ENCODE measurements at places on chromosomes 4 and X. TPM values are rescaled to one million over a fixed set of nuclear protein-coding genes. Genes with fewer than 3 reads are reported as not detected.

- DNase-seq, result no peak
Measured at GRCh38 chr4:175125410-175126068, 207.4 kb downstream of the ADAM29 start.

GRCh38 chrX:1466232-1466661 lies 13.5 kb upstream of the ASMTL start:
- no peak for DNase-seq

DNA sequence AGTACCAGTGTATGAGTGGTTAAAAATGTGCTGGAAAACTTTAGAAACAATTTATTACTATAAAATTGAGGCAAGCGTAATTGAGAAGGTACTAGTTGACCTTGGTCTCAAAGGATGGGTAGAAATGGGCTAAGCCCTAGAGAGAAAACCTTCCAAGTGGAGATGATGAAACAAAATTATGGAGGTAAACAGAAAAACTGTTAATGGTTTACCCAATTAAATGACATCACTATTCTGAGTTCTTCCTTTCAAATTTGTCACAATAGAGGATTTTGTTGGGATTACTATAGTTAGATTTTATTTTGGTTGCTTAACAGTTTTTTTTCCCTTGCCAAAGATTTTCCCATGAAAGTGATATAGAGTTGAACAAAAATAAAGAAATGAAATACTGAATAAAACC lies 1302.5 kb upstream of the TENM3 start:
- no peak for DNase-seq

The MMRN1 gene
- 35.9 TPM for total RNA-seq

The ANK2 gene
- 512 TPM for total RNA-seq

GRCh38 chrX:9569876-9570301 lies 105.0 kb downstream of the TBL1X start:
- no peak for DNase-seq

DNA sequence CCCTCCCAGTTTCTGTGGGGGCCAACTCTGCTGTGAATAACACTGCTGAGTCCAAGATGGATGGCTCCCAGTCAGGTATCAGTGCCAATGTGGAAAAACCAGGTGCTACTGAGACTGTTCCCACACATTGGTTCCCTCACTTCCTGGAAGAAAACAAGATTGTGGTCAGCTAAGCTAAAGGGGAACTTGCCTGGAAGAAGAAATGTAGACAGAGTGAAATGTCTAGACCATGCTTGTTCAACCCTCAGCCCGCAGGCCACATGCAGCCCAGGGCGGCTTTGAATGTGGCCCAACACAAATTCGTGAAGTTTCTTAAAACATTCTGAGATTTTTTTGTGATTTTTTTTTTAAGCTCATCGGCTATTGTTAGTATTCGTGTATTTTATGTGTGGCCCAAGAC lies 28.6 kb upstream of the UTP14A start:
- no peak for DNase-seq

DNA sequence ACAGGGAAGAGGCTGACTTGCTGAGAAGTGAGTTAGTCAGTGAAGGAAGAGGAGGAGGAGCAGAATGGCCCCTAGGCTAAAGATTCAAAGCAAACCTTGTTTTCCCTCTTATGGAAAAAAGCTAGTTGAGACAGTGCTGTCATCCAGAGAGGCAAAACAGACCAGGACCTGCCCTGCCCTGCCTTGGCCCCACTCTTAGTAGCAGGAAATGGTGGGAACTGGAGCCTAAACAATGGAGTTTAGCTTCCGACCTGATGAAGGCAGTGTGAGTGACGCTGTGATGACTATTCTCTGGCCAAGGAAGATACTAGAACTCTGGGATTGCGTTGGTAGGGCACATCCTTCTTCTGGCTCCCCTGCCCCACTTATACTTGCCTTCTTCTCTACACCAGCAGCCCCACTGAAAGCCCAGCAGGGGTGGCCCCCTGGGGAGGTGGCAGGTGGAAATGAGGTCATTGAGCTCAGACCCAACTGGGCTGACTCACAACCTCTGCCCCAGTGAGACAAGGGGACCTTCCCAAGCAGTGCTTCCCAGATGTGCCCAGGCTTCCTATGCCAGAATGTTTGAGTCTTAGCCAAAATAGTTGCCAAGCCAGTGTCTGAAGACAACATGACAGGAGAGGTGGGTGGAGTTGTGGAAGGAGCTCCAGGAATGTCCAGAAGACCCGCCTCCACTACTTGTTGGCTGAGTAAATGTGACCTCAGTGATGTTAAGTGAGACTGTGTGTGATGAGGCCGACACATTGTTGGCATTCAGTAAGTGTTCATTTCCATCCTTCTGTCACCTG lies 38.8 kb downstream of the MSN start:
- no peak for DNase-seq

The MPP1 gene
- total RNA-seq, result 43.2 TPM

DNA sequence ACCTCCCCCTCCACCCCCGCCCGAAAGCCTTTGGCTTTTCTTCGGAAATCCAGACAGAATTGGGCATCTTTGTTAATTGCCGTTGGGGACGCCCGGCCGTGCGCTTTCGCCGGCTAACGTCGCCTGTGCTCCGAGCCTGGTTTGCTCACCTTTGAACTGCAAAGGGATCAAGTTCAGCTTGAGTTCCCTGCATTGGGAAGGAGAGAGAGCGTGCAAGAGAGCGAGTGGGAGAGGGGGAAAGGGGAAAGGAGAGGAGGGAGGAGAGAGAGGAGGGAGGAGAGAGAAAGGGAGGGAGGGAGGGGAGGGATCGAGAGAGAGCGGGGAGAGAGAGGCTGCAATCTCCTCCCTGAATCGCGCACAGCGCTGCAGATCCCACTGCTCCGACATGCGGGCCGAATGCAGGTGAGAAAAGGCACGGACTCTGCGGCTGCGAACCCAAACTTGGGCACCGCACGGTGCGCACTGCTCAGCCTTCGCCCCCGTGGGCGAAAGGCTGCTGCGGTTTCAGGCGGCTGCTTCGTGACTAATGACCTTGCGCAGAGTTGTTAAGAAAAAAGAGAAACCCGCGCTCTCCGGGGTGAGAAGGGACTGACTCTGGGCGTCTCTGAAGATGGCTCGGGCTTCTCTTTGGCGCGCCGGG lies at the start of gene PCDH7:
Gene PCDH7 (plus strand): TSS at position 349 of the 640 bp plus-strand sequence. CDS start 1,054 bp downstream, outside the sequence.
- peak; percentile 73 for DNase-seq

DNA sequence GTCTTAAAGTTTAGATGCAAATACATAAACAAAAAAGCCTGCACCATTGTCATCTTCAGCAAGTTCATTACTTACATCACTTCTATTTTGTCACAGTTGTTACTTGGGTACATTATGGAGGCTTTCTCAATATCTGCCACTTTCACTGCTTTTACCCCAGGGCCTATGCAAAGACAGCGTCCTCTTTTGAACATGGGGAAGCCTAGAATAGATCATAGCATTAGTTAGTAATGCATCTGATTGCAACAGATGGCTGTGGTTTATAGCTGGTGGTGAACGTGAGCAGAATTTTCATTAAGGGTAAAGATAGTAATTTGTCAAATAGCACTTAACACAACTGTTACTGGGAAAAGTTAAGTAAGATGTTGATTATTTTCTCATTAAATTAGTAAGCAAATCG lies 729 bp downstream of the CXCL11 start:
- no peak for DNase-seq

- DNase-seq, result no peak
Measured at GRCh38 chr4:59650861-59651260, 1549.3 kb upstream of the ADGRL3 start.

DNA sequence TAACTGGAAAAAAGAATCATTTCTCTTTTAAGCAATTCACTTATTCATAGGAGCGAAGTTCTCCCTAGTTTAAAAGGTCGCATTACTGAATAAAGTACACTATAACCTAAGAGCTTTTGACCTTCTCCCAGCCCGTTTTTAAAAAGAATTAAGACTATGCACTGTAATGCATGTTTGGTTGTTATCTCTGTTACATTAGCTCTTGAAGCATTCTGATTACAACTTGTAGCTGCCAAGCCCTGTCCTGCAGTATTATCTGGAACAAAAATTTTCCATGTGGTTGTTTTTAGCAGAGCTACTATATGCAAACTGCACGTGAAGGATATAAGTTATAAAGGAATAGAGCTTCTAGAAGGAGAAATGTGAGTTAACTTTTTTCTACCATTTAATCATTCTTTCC lies 8.1 kb downstream of the GAB1 start:
- no peak for DNase-seq

DNA sequence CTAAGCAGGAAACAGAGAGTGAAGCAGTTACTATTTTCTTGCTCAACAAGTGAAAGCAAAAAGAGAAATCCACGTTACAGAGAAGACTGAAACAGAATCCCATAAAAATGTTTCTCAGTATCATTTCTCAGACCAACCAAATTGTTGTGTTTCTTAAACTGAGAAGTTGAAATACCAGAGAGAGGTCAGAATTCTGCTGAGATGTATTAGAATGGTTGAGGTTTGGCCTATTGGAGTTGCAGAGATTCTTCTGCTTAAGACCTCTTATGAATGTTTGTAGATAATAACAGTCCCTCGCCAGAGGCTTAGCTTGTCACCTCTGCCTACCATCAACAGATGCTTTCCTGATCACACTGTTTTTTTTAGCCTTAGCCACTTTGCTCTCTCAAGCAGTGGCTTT lies 481.4 kb downstream of the TRIML1 start:
- no peak for DNase-seq

GRCh38 chrX:102067966-102068723 lies 57.3 kb upstream of the TCEAL2 start:
- peak; percentile 72 for DNase-seq

GRCh38 chrX:130393451-130394074 lies 8.1 kb upstream of the GPR119 start:
- no peak for DNase-seq

GRCh38 chr4:184500748-184501589 lies 26.6 kb upstream of the IRF2 start:
- DNase-seq, result peak; percentile 67

The ODAPH gene
- not detected for total RNA-seq

- DNase-seq, result no peak
Measured at GRCh38 chrX:104430072-104430741, 135.8 kb upstream of the IL1RAPL2 start.

The ETDB gene
- not detected for total RNA-seq

GRCh38 chrX:45200741-45201234 lies at the start of gene DIPK2B:
Gene DIPK2B (minus strand): TSS chrX:45200876. CDS start chrX:45200826, 50 bp downstream.
- DNase-seq, result no peak
